ENCODE measurements at places on chromosomes 4 and X. TPM values are rescaled to one million over a fixed set of nuclear protein-coding genes. Genes with fewer than 3 reads are reported as not detected.

The ANK2 gene
- total RNA-seq: 14.7 TPM

The SPIN2A gene
- total RNA-seq: 0.66 TPM

The DIAPH2 gene
- total RNA-seq: 13.1 TPM

The CSAG2 gene
- not detected for total RNA-seq
